Activated CD4-positive, alpha-beta T cell treated with anti-CD3 and anti-CD28 coated beads for 1 hour (primary cell): ENCODE measurements at places on chromosomes 7 and 10.

DNA sequence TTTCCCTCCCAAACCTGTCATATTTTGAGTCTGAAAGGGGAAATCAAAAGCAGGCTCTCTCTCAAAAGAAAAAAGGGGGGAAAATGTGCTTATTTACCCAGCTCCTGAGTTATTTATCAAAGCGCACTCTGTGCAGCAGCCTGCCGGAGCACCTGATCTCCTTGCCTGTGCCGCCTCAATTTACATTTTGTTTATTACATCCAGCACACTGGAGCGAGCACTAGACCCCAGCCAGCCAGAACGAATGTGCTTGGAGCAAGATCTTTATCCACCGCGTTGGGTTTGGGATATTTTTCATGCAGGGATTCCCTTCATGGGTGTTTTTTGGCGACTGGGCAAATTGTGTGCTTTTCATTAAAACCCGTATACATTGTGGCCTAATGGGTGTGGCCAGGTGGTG is 161.9 kb upstream of the INSYN2A start:
- no peak for DNase-seq

DNA sequence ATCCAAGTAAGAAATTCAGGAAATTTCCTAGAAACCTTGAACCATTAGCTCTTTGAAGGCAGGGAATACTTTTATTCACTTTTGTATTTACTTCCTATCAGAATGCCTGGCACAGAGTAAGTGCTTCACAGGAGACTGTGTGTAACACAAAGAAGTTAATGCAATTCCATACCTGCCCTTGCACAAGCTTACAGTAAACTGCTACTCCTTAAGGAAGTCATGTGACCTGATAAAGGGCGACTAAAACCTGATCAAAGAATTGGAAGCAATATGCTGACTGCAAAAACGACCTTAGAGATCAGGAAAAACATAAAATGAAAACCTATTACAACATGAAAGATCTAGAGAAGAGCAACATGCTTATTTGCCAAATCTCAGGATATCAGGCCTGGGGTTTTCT is 178.2 kb upstream of the HPS1 start:
- DNase-seq = no peak

DNA sequence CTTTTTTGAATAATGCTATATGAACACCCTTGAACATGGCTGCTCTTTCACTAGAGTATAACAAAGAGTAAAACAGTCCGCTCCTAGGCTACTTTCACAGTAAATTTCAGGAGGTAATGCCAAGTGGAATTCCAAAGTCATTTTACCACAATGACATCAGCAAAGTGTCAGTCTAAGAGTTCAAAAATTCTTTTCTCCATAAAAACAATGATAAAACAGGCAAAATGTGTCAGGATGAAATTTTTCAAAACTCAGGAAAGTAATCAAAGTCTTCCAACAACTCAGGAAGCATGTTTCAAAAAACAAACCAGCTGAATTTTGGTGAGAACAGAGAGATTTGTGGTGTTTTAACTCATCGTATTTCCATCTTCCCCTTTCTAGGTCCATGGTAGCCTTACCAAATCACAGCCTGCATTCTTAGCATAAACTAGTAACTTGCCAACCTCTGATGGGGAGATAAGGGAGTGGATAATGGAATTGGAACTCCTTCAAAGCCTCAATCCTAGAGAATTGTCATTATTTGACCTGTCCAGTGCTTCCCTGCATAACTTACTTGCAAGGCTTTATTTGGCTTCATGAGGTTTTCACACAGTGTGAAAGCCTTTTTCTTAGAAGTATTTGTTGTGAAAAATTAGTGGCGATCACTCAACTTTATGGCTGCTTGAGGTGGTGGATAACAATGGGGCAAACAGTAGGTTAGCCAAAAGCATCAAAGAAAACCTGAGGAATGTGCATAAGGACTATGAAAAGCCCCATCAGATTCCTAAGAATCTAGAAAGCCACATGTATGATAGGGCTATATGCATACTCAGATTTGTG is 302.7 kb downstream of the HDAC9 start:
- no peak for DNase-seq

DNA sequence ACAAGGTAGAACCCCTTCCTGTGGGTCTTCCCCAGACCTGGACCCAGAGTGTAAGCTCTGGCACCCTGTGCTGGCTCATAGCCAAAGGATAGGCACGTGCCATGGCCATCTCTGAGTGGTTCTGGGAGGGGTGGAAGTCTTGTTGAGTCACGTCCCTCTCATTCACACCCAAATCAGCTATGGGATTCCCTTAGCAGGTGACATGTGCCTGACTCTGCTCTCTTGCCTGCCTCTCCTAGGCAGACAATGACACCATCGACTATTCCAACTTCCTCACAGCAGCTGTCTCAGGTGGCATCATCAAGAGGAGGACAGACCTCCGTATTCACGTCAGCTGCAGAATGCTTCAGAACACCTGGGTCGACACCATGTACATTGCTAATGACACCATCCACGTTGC is 59.8 kb downstream of the C10orf120 start:
- no peak for DNase-seq

GRCh38 chr7:142885311-142886230 is at the start of gene TRPV6:
Gene TRPV6 (minus strand): TSS chr7:142885745.
- DNase-seq = no peak

GRCh38 chr7:155725006-155725355 is 80.5 kb downstream of the RBM33 start:
- no peak for DNase-seq

DNA sequence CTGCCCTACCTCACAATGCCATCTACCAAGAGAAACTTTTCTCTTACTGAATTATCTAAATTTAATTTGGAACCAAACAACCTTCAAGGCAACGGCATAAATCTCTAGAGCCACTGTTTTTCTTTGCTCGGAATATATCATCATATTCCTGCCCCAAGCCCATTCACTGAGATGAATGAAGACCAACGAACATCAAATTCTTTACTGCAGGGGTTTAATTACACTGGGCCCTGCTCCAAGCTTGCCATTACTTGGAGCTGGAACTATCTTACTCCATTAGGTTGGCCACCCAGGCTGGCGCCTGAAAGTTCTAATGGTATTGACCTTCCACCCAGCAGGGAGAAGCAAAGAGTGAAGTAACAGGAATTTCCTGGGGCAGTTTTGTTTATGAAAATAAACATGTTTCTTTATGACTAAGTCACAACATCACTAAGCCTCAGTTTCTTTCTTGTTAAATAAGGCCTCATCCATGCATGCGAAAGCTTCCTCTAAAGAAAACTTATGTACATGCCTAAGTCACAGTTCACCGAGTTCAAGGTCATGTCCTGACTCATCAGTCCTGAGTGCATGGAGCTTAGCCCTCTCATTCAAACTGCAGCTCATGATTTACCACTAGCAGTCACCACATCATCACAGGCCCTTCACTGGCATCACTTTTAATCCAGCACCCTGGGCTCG is 42.1 kb upstream of the ANAPC16 start:
- no peak for DNase-seq

- DNase-seq = no peak
Observed at GRCh38 chr10:29805134-29805723, 170.5 kb upstream of the SVIL start.

- DNase-seq = no peak
Observed at GRCh38 chr10:14048930-14049613, 281.7 kb downstream of the FRMD4A start.

DNA sequence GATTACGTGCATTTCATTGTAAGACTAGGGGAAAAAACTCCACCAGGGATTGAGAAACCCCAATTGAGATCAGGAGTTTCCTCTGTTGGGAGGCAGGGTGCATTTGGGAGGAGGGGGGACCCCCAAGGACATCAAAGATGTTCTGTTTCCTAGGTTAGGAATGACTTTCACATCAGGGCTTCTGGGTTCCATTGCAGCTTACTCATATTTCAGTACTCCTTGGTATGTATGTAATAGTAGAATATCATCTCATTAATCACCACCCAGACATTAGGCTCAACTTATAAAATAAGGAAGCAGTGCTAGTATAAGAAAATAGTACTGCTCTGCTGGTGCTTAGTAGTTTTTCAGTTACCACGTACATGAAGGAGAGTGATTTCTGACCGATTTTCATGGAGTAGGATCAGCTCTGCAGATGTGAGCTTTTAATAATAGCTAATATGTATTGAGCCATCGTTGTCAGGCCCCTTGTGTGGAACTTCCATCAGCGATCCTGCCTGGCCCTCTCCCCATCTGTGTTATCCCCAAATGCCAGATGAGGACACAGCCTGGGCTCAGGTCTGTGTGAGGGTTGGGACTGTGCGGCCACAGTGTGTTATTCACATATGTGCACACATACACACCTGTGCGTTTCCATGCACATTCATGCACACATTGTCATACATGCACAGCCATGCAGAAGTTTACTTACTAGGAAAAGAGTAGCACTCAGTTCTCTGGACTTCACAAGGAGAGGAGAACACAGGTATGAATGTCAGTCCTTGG is 23.5 kb downstream of the UPP1 start:
- DNase-seq = no peak
